ENCODE measurements at places on chromosomes 4 and X.

GRCh38 chrX:72609313-72609712, 36.7 kb upstream of the HDAC8 start:
- DNase-seq, result no peak

DNA sequence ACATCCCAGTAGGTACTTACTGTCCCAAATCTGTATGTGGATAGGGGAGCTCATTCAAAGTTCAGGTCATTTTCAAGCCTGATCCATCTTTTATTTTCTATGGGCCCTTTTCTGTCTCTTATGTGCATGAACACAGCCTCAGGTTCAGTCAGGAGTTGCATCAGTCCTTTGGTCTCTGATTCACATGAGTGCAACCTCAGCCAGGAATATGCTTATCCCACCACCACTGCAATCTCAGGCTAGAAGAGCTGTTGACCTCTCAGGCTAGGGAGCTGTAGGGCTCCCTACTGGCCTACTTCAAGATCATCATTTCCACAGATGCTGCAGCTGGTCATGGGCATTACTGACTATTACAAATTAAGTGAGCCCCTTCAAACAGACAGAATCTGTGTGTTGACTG, 27.2 kb downstream of the AASDH start:
- no peak for DNase-seq

DNA sequence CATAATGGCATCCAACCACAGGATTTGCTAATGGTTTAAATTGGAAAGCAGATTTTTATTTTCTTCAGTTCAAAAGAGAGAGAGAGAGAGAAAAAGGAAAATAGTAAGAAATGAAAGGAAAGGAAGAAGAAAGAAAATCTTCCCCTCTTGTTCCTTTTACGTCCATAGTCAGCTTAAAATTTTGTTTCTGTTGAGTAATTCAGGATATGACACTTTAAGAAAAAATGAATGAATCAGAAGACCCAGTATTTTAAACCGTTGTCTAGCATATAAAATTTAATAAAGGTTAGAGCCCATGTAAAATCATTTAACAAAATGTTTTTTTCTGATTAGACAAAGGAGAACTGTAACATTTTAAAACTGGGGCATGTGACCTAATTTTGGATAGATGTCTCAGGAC, 391.8 kb upstream of the EPHA5 start:
- DNase-seq, result no peak

- no peak for DNase-seq
Observed at GRCh38 chr4:26233350-26233749, 87.5 kb upstream of the RBPJ start.

- DNase-seq, result no peak
Observed at GRCh38 chr4:85474818-85475630, at the start of gene ARHGAP24. Gene ARHGAP24 (plus strand): TSS chr4:85475150.

DNA sequence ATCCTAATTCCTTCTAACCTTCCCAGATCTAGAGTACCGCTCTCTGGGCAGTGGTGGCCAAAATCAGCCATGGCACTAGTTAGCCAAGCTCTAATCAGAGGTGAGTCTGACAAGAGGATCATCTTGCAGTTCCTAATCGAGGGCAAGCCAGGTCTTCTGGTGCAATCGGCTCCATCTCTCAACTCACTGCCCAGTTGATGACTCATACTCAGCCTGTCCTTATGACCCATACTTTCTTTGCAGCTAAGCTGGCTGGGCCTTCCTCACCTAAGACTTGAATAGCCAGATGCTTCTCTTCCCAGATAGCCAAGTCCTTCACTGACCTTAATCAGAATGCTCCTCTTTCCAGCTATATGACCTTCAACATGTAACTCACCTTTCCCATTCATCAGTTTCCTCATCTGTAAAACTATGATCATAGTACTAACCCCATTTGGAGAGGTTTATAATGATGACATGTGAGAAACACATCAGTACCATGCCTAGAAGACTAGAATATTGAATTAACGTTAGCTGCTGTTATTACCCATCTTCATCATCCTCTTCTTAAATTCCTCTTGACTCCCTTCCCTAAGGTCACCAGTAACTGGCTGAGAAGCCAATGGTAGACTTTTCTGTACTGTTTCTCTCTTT, 57.1 kb downstream of the RELL1 start:
- DNase-seq, result no peak

GRCh38 chr4:140281828-140282552, 91.5 kb upstream of the SCOC start:
- DNase-seq, result no peak

GRCh38 chr4:64464581-64464980, 55.3 kb upstream of the TECRL start:
- no peak for DNase-seq

DNA sequence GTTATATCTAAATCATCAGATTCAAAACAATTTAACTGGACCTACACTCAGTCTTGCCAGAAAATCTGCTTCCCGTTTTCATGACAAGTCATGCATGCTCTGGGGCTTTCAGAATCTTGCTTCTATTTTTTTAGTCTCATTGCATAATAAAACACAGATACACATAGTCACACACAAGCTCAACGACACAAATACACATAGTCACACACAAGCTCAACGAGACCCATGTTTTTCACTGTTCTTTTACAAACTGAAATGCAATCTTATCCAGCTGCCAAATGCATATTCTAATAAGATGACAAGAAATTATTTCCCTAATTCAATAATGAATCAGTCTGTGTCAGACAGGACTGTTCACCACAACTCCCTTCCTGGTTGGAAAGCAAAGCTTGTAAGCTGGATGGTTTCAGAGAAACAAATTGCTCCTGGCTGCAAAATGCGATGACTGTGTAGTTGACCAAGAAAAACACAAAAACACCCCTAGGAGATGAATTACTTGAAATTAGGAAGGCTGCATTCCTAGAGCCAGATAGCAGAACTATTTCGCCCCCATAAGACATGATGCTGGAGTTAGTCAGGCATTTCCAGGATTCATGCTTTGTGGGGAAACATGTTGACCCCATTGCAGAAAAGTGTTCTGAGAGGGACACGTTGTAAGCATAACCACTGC, 208.7 kb downstream of the CHIC2 start:
- DNase-seq, result no peak

DNA sequence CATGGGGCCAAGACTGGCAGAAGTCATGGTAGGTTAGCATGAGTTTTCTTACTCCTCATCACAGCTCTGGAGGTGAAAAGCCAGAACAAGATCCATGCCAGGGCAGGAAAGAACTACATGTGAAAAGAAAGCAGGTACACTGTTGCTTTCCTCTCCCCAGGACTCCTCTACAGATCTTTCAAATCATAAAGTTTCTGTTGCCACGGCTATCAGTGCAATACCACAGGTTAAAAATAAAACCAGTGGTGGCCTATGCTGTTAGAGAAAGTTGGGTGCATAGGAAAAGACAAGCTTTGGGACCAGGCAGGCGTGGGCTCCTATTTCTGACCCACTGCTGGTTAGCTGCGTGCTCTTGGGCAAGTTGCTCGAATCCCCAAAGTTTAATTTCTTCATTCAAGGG, 81.4 kb downstream of the SH3RF1 start:
- no peak for DNase-seq

GRCh38 chrX:7168371-7168770, 20.4 kb upstream of the PUDP start:
- no peak for DNase-seq

GRCh38 chr4:116982656-116983055, 102.7 kb downstream of the TRAM1L1 start:
- no peak for DNase-seq

GRCh38 chr4:19720190-19720589, 531.5 kb upstream of the SLIT2 start:
- DNase-seq, result no peak

GRCh38 chr4:74072739-74073138, 26.3 kb downstream of the CXCL2 start:
- DNase-seq, result no peak

DNA sequence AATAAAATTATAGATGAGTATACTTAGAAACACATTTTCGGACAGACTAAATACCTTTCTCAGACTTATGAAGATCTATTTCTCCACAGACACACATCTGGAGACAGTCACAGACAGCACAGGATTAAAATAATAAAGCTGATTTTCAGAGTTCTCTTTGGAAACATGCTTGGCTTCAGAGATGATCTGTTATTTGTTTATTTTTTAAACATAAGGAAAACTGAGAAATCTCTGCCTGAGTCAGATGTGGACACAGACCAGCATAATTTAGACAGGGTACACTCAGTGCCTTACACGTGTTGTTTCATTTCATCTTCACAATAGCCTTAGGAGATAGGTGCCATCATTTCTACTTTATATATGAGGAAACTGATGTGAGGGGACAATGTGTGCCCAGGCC, 92.1 kb downstream of the SLC9A7 start:
- no peak for DNase-seq

DNA sequence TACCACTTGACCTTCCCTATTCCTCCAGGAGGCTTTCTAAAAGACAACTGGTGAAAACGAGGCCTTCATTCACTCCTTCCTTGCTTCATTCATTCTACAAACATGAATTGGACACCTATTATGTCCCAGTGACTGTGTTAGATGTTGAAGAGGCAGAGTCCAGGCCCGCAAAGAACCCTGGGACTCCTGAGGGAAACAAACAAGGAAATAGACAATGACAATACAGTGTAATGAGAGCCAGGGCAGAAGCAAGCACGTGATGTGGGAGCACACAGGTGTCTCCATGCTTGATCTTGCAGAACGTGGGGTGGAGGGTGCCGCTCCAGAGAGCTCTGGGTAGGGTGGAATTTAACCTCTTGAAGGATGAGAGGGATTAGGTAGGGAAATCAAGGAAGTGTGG, 137.6 kb upstream of the KLF3 start:
- no peak for DNase-seq

- DNase-seq, result no peak
Observed at GRCh38 chrX:65697211-65697641, 29.8 kb downstream of the MSN start.

DNA sequence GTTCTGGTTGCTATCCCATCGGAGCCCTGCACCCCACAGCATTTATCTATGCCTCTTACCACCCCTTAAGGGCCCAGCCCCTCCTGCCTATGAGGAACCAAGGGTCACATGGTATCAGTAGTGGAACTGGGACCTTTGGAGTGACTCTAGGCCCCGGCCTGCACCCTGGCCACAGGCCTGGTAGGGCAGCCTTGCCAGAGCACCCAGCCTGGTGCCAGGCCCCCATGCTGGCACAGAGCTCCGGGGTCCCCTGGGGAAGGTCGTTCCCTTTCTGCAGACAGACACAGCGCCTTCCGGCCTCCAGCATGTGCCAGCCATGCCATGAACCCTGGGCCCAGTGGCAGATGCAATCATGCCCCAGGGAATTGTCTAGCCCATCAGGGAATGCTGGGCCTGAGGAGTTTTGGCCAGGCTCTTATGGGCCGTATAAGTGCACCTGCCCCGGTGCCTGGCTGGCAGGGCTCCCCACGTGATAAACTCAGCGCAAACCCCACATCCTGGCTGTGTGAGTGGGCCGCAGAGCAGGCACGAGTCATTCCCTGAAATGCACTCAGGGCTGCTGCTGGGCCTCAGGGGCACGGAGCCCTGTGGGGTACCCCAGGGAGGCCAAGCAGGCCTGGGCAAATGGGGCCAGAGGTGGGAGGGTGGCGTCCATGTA, 19.8 kb upstream of the ADD1 start:
- DNase-seq, result no peak

DNA sequence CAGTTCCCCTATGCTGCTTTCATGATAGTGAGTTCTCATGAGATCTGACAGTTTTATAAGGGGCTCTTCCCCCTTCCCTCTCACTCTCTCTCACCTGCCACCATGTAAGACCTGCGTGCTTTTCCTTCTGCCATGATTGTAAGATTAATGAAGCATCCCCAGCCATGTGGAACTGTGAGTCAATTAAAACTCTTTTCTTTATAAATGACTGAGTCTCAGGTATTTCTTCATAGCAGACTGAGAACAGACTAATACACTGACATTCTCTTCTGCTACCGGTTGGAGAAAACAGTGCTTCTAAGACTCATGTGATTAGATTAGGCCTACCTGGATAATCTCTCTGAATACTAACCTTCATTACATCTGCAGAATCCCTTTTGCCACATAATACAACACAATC, 45.4 kb upstream of the TRPC5OS start:
- DNase-seq, result no peak

DNA sequence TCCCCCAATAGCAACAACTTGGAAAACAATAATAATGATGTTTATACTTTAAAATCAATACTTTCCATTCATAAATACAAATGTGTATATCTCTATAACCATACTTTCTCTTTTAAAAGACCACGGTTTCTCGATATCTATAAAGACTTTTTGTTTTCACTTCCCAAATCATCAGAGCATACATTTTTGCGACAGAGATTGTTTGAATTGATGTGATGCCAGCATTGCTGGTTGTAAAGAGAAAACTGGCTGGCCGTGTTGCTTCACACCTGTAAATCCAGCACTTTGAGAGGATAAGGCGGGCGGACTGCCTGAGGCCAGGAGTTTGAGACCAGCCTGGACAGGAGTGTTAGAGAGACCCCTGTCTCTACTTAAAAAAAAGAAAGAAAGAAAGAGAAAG, 77.6 kb upstream of the ZNF518B start:
- DNase-seq, result no peak

DNA sequence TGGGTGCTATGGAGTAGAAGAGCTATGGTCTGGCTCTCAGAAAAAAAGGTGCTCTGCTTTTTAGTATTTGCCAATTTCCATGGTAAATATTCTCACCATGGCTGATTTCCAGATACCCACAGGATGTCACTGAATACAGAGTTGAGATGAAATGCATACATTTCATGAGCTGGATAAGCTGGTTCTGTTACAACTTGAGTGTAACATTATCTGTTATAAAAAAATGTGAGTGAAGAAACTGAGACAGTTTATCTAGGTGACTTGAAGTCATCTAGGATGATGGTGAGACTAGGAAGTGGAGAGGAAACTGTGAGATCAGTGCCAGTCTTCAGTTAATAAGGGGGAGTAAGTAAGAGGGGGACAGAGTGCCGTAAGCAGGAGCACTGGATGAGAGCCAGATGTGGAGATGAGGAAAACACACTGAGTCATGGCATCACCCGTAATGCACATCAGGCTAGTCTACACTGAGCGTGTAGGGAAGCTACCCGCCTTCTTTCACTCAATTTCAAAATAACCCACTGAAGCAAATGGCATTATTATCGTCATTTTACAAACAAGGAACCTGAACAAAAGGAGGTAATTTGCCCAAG, 5.0 kb downstream of the HPSE start:
- DNase-seq, result no peak

- no peak for DNase-seq
Observed at GRCh38 chr4:120085705-120086104, 19.1 kb upstream of the MAD2L1 start.

GRCh38 chrX:16979226-16979625, 32.8 kb downstream of the REPS2 start:
- no peak for DNase-seq

DNA sequence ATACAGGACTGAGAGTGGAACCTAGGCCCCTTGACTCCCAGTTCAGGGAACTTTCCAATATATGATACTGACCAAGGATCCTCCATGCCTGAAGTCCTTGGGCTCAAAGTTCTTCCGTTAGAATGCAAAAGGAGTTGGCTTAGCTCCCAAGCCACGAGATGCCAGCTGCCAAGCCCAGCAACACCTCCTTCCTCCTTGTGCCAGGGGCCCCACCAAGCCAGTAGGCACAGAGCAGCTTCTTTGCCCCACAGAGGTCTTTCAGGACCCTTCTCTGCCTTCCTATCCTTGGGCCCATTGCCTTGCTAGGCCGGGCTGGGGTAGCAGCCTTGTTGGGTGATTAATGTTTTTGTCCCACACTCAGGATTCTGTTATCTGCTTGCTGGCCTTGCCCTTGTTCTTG, 105.6 kb downstream of the EFNB1 start:
- DNase-seq, result no peak
